NCI-H1092 (cell line): ENCODE measurements at places on chromosomes 4 and X.

GRCh38 chr4:98572697-98573096, 85.7 kb downstream of the TSPAN5 start:
- DNase-seq: no peak

GRCh38 chr4:7745301-7745885, 194.3 kb downstream of the AFAP1 start:
- no peak for DNase-seq

- DNase-seq: no peak
These were observed 137.9 kb downstream of the APBB2 start for GRCh38 chr4:41076481-41076880.

DNA sequence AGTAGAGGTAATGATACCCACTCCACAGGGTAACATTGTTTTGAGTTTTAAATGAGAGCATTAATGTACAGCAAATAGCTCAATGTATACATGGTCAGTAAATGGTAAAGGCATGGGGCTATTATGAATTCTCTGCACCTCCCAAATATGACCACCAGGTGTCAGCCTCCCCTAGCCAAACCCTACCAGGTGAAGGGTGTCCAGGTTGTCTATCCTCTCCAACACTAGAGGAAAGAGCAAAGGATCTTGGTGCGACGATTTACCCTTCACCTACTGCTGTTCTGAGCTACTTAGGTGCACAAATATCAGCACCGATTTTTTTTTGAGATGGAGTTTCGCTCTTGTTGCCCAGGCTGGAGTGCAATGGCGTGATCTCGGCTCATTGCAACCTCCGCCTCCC, 26.5 kb upstream of the XIAP start:
- peak; percentile 48 for DNase-seq

DNA sequence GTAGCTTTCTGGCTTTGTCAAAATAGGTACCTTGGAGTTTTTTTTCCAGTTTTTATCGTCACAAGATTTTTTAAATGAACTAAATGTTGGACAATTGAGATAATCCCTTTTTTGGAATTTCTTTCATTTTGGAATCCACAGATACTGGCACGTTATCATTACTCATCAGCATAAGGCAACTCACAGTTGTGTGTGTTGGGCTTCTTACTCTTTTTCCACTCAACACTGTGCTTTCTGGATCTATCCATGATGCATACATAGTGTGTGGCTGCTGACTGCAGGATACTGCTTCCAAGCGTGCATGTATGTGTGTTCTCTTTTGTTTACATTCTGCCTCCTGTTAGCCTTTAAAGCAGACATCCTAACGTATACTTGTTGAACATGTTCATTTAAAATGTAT, 113.5 kb upstream of the FAM9A start:
- no peak for DNase-seq

DNA sequence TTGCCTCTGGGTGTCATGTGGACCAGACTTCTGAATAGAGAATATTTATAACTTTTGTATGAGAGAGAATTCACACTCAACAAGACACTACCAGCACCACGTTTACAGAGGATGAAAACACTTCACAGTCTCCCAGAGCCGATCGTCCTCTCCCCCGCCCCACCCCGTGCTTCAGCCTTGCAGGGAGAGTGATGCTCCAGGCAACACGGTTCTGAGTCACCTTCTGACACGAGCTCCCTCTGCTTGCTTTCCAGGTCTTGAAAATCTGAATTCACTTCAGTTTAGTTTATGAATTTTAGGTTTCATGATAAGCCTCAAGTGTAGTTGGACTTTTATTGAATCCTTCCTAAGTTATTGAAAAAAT, 59.8 kb downstream of the CPLX1 start:
- DNase-seq: no peak

GRCh38 chrX:386768-387575, at the start of gene PPP2R3B:
Gene PPP2R3B, minus strand, starts transcription at chrX:386907. Its CDS starts 216 bp downstream, at chrX:386691.
- no peak for DNase-seq

GRCh38 chrX:114390251-114390796, 193.6 kb upstream of the HTR2C start:
- DNase-seq: no peak

DNA sequence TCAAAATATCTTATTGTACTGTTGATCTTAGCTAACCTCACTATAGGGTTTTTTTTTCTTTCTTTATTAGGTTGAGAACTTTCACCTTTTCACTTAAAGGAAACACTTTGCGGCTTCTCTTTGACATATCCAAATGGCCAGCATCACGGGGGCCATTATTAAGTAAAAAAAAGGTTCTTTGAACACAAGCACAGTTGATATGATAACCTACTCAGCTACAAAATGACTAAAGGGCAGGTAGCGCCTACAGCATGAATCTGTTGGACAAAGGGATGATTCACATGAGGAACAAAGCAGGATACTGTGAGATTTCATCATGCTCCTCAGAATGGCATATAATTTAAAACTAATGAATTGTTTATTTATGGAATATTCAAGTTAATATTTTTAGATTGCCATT, 119.6 kb downstream of the CCSER1 start:
- no peak for DNase-seq

DNA sequence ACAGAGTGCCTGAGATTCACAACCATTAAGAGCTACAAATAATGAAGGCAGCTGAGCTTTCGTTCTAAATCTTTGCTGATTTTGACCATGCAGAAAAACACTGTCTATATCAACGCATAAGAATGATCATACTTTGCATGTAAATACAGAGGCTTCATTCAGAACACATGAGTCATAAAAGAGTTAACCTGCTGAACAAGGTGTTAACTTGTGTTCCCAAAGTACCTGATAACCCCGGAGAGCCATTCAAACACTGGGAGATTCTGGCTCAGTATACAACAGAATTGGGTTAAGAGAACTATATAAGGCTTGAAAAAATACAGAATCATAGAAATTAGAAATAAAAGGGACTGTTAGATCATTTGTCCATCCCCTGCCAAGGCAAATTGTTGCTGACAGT, 964.3 kb upstream of the TENM3 start:
- DNase-seq: no peak

GRCh38 chr4:113248320-113248719, 198.9 kb downstream of the ANK2 start:
- DNase-seq: no peak

- DNase-seq: no peak
These were observed 73.8 kb downstream of the CD38 start for GRCh38 chr4:15851969-15852368.

DNA sequence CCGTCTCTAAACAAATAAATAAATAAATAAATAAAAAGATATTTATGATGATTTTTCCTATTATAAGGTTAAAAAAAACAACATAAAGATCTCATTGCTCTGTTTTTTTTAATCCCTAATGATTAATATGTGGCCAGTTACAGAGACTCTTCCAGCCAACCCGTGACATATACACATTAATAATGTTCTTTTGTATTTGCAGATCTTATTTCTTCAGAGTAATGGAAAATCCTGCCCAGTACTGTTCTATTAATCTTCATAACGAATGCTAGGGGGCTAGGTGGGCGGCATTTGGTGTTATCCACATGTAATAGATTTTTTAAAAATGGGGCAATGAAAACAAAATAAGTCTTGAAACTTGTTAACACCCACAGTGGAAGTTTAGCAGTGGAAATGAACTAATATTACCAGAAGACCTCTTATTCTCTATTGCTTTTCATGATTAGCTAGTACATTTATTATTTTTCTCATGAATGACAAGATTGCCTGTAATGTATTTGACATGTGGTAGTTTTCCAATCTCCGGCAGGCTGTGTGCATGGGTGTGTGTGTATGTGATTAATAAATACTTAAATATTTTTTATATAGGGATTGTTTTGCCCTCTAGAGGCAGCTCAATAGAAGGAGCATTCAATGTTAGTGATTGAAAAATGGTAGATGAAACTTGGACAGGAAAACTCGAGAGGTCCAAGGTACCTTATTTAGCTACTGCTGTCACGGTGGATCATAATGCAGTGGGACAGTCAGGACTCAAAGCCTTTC, 457.4 kb downstream of the IL1RAPL1 start:
- no peak for DNase-seq

GRCh38 chr4:78288327-78288726, 231.2 kb downstream of the FRAS1 start:
- no peak for DNase-seq

DNA sequence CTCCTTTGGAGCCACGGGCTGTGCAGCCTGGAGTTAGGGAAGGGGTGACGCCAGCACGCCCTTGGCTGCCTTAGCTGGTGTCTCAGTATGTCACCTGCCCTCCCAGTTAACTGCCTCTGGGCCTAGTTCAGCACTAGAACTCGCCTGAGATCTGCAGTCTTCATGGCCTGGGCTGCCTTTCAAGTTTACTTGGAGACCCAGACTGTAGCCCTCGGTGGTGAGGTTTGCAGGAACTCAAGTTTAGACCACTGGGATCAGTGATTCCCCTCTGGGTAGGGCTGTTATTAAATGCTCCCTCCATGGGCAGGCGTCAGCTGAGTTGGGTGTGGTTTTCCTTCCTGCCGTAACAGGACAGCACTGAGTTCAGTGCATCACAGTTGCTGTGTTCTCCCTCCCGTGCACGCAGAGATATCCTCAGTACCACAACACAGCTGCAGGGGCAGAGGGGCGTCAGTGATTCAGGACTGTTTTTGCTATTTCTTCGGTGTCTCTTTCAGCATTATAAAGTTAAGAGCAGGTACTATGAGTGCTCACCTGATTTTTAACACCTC, 30.5 kb downstream of the PLAC8 start:
- DNase-seq: no peak

GRCh38 chrX:153375571-153375970, 25.6 kb downstream of the PNMA6E start:
- no peak for DNase-seq

DNA sequence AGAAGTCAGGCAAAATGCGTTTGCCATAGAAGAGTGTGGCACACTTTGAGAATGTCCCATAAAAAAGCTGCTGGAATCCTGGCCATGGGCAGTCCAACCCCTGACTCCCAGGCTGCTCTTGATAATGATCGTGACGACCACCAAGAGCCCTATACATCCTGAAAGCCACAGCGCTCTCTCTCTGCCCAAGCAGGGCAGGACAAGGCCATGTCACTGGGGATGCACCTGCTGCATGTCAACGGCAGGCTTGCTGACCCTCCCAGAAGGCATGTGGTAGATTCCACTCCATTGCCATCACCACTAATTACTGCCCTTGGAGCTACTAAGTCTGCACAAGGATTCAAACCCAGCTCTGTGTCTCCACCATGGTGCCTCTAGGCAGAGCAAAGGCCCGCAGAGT, 144.5 kb downstream of the EVC2 start:
- no peak for DNase-seq

DNA sequence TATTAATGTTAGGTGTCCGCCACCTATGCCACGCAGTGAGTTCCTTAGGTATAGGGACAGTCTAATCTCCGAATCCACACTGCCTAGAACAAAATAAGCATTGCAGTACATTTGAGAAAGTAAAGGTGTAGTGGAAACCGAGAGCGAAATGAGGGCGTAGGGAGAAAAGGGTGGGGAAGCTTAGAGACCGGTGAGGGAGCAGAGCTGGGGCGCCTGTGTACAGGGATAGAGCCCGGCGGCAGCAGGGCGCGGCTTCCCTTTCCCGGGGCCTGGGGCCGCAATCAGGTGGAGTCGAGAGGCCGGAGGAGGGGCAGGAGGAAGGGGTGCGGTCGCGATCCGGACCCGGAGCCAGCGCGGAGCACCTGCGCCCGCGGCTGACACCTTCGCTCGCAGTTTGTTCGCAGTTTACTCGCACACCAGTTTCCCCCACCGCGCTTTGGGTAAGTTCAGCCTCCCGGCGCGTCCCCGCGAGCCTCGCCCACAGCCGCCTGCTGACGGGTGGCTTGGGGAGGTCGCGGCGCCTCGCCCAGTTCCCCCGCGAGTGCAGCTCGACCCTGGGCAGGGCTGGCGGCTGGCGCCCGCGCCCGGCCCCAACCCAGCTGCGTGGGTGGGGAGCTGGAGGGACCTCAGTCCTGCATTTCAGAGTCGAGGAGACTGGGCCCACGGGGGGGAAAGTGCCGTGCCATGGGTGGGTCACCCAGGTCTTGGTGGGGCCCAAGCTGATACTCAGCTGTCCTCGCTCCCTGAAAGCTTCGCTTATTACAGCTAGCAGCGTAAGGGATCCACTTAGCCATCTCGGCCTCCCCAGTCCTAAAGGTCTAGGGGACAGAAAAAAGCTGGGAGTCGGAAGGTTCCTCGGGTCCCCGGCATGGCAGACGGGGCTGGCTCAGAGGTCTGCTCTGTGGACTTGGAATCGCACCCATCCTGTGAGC, at the start of gene ANXA3:
TSS of gene ANXA3 (plus strand) at position 351 of the 932 bp plus-strand sequence. CDS start 2,704 bp downstream, outside the sequence.
- DNase-seq: no peak

DNA sequence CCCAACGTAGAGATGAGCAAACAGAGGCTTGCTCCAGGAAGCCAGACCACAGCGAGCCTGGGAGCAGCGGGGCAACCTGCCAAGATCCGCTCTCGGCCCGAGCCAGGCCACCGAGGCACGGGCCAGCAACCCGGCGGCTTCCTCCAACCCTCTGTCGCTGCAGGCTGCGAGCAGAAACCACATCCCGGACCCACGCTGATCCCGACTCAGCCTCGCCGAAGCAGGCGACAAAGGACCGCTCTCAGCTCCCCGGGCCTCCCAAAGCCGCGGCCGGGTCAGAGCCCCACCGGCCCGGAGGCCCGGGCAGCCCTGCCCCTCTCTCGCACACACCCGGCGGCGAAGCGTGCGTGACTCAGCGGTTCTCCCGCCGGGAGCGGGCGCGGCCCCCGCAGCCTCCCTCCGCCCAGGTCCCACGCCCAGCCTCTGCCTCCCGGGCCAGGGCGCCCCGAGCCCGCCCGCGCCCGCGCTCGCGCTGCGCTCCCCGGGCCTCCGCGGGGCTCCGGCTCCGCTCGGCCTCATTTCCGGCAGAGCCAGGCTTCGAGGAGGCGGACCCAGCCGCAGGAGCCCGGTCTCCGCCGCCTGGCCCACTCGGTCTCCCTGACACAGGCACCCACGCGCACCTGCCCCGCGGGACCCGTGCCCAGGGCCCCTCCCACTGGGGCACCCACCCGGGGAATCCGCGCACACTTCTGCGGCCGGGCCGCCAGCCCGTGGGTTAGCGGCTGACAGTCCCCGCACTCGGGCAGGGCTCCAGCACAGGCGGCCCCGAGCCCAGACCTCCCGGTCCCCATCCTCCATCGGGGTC, 1.7 kb downstream of the PPP2R2C start:
- no peak for DNase-seq

DNA sequence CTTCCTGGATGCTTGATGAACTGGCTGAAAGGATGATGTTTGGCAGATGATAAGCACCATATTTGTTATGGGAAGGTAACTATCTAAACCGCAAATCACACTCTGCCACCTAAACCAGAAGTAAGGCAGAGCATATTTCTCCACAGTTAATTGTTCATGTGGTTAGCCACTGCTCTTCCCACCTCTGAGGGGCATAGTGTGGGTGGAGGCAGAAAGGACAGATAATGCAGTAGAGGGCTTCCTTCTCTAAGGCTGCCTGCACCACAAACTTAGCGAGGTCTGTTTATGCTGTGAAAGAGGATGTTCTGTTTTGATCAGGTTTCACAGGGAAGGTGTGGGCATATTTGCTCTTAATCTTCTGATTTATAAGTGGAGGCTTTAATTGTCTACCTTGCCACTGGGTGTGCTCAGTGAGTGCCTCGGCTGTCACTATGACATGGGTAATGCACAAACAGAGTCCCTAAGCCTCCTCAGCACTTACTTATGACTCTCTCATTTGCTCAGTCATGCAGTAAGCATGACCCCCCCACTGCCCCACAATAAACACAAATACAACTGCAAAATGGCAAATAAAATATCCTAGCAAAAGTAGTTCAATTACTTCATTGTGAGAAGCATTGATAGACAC, 401.0 kb downstream of the TMA16 start:
- DNase-seq: no peak

- DNase-seq: no peak
These were observed 104.1 kb downstream of the ANOS1 start for GRCh38 chrX:8627796-8628195.
